Hindlimb muscle (tissue), 1 donor: ENCODE measurements at places on chromosomes 1 and 21. TPM values are rescaled to one million over a fixed set of nuclear protein-coding genes. Genes with fewer than 3 reads are reported as not detected.

DPM3 gene
- 25.1 TPM for polyA plus RNA-seq

EVA1C gene
- polyA plus RNA-seq: 2.1 TPM

PDE9A gene
- 7.5 TPM for polyA plus RNA-seq

ANKRD45 gene
- 0.31 TPM for polyA plus RNA-seq

FAM72D gene
- polyA plus RNA-seq: 2.8 TPM

CYP4Z1 gene
- 0.15 TPM for polyA plus RNA-seq
